ENCODE measurements at places on chromosomes 6 and 20. TPM values are rescaled to one million over a fixed set of nuclear protein-coding genes. Genes with fewer than 3 reads are reported as not detected.

Gene ENPP3
- 28.1 TPM for total RNA-seq

Gene SLC17A9
- total RNA-seq = 6.4 TPM

Gene PTK6
- 97.1 TPM for total RNA-seq

Gene TPX2
- total RNA-seq = 3.2 TPM

Gene HMGCLL1
- total RNA-seq = 0.64 TPM

Gene GABRR2
- total RNA-seq = 1.1 TPM

Gene EYS
- total RNA-seq = 0.41 TPM

Gene TSPO2
- not detected for total RNA-seq

Gene KHDRBS2
- total RNA-seq = 3.0 TPM

Gene BMP5
- 2.6 TPM for total RNA-seq

Gene GINS1
- not detected for total RNA-seq

Gene TP53INP2
- 12.9 TPM for total RNA-seq

Gene EFCAB8
- total RNA-seq = not detected

Gene ADISSP
- total RNA-seq = 16.1 TPM

Gene GLP1R
- not detected for total RNA-seq

Gene ARID1B
- total RNA-seq = 87.1 TPM

Gene LY6G6D
- total RNA-seq = not detected

Gene MEI4
- total RNA-seq = not detected

Gene GSTA1
- not detected for total RNA-seq

Gene PAK5
- not detected for total RNA-seq

Gene UBD
- total RNA-seq = not detected

Gene EPHA7
- total RNA-seq = 31.0 TPM

Gene TMEM217
- total RNA-seq = not detected

Gene BRPF3
- total RNA-seq = 77.6 TPM

Gene LHFPL5
- total RNA-seq = not detected
